ENCODE measurements at places on chromosomes 4 and X.
A peak's percentile ranks its signal among the peaks of the same experiment; 100 is the strongest.

GRCh38 chr4:10089346-10089745 is 27.3 kb downstream of the WDR1 start:
- DNase-seq = no peak

DNA sequence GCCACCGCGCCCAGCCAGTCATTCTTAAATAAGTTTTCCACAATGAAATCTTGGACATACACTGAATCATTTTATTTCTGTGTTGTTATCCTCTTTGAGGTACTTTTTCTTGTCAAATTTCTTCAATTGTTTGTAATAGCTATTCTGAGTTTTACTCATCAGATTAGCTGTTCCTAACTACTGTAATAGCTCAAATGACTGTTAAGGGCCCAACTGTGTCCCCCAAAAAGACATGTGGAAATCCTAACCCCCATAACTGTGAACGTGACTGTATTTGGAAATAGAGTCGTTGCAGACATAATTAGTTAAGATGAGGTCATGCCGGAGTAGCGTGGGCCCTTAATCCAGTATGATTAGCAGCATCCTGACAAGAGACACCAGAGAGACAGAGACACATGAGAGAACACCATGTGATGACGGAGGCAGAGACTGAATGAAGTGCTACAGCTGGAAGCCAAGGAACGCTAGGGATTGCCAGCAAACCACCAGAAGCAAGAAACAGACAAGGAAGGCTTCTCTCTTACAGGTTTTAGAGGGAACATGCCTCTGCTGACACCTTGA is 22.9 kb downstream of the ACOT9 start:
- no peak for DNase-seq

DNA sequence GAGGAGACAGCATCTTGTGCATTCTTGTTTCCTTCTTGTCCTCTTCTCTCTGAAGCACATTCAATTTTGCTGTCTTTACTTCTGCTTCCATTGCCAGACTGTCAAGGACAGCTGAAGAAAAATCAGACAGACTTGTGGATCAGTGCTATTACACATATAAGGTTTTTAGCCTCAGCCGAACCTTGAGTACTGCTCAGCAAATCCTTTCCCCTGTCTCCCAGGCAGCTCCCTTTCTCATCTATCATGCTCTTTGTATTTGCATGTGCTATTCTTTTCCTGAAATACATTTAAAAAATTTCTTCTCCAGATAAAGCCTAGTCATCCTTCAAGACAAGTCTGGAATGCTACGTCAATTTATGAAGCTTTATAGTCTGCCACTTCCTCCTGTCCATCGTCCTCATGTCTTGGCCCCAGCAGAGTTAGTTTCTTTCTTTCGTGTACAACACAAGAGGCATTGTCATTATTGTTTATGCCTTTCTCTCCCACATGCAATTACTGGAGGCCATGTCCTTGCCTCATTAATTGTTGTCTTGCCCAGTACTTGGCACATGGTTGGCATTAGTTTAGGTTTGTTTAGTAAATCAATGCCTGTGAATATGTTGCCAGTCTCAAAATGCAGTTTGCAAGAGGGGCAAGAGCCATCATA is 45.1 kb downstream of the ADGRL3 start:
- no peak for DNase-seq

DNA sequence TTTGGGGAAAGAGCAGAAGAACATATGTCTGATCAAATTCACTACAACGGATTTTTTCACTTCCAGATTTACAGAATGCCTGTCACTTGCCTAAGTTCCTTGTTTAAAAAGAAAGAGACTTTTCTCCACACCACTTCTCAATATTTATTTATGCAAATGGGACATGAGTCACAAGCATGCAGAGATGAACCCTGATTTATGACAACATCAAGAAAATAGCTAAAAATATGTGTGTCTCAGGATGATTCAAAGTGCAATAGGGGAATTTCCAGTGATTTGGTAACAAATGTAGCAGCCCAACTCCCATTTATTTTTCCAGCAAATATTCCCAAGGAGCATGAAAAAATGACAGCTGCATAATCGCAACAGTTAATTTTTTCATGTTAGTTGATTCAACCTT is 180.4 kb upstream of the FAT1 start:
- no peak for DNase-seq

DNA sequence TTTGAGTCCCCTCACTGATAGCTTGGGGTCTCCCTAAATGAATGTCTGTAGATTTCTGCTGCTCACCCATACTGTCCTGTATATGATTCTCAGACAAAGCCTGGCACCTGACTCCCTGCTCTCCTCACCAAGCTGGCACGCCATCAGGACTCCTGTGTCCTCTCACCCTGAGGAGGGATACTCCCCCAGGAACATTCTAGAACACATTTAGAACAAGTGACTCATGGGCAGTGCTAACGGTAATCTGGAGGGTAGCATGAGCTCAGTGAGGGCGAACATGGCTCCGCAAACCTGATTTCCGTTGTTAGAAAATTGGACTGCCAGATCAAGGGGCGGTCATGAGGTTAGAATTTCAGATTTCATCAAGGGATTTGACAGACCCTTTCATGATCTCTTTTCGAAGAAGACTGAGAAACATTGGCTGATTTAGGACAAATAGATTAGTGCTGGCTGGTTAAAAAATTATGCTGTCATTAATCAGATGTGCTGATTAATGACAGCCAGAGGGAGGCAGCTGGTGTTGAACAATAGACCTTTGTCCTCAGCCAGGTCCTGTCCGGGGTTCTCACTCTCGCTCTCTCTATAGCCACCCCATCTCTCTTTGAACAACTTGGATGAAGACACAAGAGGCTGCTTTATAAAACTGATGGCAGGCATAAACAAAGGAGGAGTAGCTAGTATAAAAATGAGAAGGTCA is 244.3 kb downstream of the PTTG2 start:
- DNase-seq = no peak

DNA sequence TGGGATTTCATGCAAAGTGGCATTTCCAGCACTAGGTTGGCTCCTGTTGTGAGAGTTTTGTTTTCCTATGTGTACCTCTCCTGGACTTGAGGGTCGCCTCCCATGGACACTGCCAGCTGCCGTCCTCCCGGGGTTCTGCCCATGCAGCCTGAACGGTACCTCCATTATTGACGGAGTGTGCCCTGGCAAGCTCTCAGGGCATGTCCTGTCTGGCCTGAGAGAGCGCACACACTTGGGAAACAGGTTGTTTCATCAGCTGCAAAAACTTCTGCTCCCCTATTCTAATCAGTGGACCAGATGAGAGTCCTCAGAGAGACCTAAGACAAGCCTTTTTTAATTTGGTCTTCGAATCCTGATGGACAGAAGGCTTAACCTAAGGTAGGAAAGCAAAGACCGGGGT is 56.6 kb upstream of the HOPX start:
- DNase-seq = no peak

- DNase-seq = no peak
Observed at GRCh38 chr4:13588954-13589353, 38.6 kb downstream of the BOD1L1 start.

- DNase-seq = peak; percentile 33
Observed at GRCh38 chrX:23699636-23700194, 32.4 kb downstream of the PRDX4 start.

DNA sequence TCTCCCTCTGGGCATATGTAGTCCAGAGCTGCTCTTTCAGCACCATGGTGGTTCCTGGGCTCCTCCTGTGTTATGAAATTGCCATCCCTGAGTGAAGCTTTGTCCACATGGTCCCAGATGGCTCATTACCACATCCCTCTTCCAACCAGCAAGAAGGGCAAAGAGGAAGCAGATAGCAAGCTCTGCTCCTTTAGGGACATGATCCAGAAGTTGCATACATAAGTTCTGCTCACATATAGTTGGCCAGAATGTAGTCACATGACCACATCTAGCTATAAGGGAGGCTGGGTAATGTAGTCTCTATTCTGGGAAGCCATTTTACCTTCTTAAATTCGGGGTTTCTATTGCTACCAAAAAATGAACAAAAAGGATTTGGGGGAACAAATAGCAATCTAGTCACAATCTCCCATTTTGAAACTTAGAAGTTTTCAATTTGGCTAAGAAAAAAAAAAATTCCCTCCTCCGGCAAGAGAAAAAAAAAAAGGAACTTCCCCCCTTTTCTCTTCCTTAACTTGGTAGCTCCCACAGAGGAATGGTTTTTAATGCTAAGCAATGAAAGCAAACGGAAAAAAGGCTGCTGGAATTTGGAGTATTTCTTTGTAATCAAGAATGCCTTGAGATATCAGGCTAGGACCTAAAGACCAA is 88.2 kb upstream of the USP9X start:
- peak; percentile 80 for DNase-seq

DNA sequence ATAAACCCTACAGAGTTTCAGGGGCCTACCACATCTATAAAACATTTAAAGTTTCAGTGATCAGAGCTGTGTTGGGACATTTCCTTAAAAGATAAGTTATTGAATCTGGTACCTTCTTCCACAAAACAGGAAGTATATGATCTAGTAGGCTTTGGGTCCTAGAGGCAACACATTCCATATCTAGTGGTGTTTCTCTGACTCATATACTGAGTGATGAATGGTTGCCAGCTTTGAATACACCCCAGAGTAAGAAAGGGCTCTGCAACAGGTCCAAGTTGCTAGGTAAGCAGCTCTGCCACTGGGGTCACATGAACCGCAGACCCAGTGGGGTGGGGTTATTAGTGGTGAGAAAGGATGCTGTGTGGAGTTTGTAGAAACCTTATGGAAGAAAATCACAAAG is 32.4 kb upstream of the BLTP1 start:
- no peak for DNase-seq

GRCh38 chrX:25198253-25198652 is 182.5 kb upstream of the ARX start:
- DNase-seq = no peak

GRCh38 chr4:178462710-178463109 is 1020.5 kb upstream of the AGA start:
- DNase-seq = peak; percentile 4

DNA sequence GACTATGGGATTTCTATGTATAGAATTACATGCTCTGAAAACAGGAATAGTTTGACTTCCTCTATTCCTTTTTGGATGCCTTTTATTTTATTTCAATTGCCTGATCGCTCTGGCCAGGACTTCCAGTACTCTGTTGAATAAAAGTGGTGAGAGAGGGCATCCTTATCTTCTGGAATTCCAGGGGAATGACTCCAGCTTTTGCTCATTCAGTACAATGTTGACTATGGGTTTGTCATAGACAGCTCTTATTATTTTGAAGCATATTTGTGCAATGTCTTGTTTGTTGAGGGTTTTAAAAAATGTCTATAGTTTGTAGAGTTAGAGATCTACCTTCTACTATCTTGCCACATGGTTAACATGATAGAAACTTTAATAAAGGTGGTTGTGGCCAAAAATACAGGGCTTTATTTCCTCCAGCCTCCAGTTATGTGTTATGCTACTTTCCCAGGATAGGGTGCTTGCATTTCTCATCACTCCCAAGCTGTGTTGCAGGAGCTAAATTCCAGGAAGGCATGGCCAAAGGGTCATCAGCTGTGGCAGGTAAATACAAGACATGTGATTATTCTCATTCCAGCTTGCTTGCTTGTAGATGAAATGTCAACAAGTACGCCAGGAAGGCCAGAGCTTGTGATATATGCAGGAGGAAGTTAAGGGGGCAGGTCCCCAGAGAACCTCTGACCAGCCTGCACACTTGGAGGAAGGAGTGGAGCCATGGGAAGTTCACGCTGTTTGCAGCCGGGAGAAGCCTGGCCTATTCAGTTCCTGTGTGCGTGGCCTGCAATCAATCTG is 142.4 kb upstream of the CPXCR1 start:
- DNase-seq = no peak

DNA sequence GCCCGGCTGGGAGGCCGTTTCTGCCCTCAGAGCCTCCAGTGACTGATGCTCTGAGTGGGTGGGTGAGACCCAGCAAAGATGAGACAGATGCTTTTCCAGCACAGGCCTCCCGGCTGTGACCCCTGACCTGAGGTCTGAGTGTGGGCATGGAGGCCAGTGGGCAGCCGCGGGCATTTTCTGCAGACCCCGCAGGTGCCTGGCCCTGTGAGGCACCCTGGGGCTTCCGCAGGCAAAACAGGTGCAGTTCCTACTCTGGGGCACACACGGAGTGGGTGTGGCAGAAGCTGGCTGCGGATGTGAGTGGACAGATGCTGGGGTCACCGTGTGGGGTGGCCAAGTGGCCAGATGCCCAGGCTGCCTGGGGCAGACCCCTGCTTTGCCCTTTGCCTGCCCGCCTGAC is 14.8 kb downstream of the HTRA3 start:
- DNase-seq = no peak

DNA sequence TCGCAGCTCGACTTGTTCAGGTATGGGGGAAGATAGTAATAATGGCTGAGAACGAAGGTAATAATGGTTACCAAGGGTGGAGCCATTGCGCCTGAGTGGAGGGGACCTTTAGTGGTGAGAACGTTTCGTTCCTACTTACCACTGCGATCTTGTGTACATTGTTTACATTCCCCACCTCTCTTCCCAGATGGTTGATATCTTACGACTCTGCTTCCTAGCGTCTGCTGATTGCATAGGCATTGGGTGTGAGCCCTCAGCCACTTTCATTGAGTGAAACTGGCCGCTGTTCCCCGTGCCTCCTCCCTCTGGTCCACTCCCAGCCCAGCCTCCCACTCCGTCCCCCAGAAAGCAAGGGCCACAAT is 850 bp downstream of the IGBP1 start:
- DNase-seq = peak; percentile 70

DNA sequence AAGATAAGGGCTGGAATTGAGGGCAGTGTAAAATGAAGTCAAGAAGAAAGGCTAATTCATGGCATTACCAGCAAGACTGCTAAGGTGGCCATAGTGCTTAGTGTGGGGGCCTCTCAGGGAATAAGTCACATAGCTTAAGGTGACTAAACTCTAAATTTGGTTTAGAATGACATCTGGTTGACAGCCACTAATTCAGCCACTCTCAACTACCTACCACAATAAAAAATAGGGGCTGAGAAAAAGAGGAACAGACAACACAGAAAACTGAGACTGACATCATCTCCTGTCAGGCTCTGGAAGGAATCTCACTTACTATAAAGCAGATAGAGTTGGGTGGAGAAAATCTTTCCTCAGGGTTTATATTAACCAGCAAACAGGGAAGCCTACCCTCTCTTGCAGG is 96.9 kb downstream of the CHRDL1 start:
- DNase-seq = peak; percentile 13

GRCh38 chrX:119756926-119757635 is 1.3 kb upstream of the SOWAHD start:
- DNase-seq = peak; percentile 23

DNA sequence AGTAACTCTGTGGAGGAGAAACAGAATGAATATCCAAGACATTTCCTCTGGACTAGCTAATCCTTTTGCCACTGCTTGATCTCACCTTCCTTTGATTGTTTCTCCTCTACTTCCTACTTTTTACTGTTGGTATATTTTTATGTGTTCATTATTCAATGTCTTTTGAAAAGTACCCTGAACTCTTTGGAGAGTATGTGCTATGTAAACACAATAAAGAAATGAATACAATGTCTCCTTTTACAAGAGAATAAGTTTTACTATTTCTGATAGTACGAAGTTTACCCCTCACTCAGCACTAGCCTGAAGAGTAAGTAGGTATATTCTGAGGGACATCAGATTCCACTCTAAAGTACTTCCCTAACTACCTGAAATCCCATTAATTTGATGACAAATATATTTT is 19.9 kb downstream of the CLDN2 start:
- DNase-seq = no peak

- DNase-seq = no peak
Observed at GRCh38 chrX:53337101-53337500, 55.7 kb upstream of the IQSEC2 start.
